ENCODE measurements at places on chromosomes 3 and 15.

DNA sequence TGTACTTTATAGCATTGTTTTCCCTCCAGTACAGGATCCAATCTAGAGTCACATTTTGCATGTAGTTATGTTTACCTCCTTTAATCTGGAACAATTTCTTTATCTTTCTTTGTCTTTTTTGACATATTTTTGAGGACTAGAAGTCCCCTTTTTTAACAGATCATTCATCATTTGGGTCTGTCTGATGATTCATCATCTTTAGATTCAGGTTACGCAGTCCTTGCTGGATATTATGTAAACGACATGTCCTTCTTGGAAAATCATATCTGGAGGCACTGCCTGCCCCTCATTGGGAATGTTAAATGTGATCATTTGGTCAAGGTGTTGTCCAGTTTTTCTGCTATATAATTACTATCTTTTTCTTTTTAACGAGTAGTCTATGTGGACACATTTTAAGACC, 18.3 kb downstream of the TGM4 start:
- no peak for DNase-seq

DNA sequence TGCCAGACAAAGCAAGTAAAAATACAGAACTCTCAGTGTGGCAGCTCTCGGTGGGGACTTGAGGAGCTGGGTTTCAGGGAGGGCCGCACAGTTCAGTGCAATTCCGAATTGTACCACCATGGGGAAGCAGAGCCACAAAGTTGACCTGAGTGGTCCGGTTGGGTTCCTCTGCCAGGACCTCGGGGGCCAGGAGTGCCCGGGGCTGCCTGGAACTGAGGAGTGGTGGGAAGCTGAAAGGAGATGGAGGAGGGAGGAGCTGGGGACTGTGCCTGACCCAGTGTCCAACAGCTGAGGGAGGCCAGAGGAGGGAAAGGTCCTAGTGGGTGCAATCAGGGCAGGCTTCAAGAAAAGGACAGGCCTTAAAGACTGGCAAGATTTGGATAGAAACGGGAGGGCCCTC, 32.2 kb upstream of the TRH start:
- no peak for DNase-seq

DNA sequence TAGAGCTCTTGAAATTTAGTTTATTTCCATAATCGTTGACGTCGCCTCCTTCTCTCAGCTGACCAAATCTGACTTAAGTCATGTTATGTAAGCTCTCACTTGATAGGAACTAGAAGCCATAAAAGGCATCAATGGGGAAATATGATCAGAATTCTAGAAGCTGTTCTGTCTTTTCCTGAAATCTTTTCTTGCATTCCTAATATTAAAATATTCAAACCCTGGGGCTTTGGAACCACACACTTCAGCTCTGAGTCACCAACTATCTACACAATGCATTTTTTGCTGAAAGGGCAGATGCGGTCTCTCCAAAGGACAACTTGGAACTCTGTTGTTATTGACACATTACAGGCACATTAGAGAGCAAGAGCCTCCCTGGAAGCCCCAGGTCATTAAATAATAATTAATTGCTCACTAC, 91.3 kb downstream of the LARS2 start:
- DNase-seq = no peak

GRCh38 chr3:45929042-45929679, 14.1 kb upstream of the CXCR6 start:
- DNase-seq = no peak

GRCh38 chr15:92035961-92036360, 182.5 kb downstream of the SLCO3A1 start:
- DNase-seq = no peak

- no peak for DNase-seq
Measured at GRCh38 chr3:5195605-5196004, 8.1 kb downstream of the EDEM1 start.

DNA sequence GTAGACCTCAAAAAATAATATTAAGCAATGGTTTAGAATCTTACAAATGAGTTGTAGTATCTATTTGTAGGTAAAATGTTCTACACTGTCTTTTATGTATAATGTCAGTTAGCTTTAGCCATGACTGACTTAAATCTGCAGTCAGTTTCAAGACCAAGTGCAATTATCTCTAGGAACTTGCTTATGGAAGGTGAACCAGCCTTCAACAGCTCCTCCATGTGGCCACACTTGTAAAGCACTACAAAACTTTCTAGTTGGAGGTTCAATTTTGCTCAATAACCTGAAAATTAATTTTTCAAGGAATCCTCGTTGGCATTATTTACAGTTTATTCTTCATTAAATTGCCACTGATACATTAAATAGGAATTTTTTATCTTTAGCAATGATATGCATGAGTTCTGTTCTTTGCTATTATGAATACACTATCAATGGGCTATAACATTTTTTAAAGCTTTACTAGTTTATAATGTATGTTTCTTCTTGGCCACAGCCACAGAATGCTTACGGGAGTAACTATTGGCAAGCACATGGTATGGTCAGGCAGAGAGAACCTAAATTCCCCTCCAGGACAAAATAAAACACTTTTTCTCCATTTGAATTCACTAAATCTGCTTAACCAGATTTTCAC, 315.3 kb upstream of the UBE2E2 start:
- DNase-seq = no peak

DNA sequence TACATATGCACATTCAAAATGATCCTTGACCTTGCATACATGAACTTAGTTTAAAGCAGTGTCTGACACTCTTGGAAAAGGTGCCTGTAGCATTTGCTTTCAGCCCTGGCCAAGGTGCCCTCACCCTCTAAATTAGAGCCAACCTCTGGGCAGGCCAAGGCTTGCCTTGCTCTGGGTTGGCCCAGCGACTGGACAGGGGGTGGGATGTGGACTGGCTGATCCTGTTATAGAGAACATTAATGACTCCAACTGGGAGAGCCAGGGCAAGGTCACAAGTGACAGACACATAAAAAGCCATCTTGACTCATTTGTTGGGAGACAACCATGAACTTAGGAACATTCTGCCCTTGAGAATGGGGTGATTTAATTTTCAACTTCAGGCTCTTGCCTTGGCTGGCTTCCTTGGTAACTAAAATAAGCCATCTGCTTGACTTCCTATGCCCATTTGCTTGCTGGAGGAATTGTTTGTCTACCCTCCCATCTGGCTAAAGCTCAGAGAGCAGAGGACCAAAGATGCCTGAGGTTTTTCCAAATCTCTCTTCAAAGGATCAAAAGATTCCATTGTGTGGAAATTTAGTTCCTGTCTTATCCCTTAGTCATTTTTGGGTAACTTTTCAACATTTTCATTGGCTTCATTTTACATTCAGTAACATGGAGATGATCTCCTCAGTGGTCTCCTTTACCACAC, 403.7 kb downstream of the SOX2 start:
- DNase-seq = no peak

DNA sequence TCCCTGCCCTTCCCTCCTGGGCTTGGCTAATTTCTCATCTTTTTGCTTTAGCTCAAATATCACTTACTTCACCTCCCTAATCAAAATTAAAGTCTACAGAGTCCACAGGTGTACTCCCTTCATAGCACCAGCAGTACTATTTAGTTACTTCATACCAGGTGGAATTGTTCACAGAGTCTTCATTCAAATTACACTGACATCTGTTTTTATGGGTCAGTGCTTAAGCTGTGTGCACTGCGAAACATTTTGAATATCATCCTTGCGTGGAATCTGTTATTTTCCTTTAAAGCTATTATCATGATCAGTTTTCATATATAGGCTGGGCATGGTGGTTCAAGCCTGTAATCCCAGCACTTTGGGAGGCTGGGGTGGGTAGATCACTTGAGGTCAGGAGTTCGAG, 2.7 kb upstream of the SERF2 start:
- DNase-seq = no peak
